ENCODE measurements at places on chromosomes 11 and 22.

GRCh38 chr11:66126808-66127555, 56.9 kb downstream of the PACS1 start:
- peak; percentile 56 for DNase-seq

DNA sequence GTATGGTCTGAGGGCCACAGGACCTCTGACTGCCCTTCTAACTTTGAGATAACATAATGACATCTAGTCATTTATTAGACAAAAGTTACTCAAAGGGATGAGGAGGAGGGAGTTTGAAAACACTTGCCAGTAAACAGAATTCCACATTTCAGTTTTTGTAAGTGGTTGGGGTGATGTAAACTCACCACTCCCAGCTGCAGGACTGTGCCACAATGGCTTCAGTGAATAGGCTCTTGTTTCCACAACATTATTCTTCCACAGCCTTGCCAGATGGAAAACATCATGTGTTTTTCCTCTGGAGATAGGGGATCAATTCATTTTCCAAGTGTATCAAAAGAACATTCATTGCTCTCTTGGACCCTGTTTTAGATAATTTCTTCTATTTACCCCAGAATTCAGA, 147.2 kb upstream of the BDNF start:
- no peak for DNase-seq

GRCh38 chr22:26586556-26587325, 3.2 kb downstream of the TPST2 start:
- no peak for DNase-seq

- no peak for DNase-seq
Observed at GRCh38 chr22:39095971-39096370, 1.1 kb upstream of the APOBEC3H start.

DNA sequence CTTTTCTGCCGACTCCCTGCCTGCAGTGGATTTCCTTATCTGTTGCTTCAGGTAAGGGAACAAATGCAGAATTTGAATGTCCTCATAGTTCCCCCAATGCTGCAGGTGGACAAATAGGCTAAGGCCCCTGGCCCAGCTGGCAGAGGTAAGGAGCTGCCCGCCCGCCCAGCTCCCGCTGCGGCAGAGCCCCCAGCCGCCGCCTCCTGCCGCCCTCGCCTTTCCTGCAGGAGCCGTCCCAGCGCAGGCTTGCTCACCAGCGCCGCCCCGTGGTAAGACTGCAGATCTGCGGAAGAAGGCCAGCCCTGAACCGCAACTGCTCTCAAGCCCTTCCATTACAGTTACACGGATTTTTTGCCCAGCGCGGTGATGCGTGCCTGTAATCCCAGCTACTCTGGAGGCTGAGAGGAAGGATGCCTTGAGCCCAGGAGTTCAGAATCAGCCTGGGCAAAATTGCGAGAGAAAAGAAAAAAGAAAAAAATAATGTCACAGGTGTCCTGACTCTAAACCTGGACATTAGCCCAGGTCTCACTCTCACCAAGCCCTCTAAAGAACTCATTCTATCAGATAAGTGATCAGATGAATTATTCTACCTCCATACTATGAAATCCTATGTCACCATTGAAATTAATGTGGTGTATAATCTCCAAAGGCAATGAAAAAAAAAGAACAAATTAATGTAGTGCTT, 51.2 kb upstream of the EMID1 start:
- DNase-seq, result peak; percentile 40

GRCh38 chr22:49080631-49081030, 747.0 kb downstream of the BRD1 start:
- DNase-seq, result no peak

GRCh38 chr11:31337806-31338205, 31.7 kb downstream of the DCDC1 start:
- DNase-seq, result no peak

DNA sequence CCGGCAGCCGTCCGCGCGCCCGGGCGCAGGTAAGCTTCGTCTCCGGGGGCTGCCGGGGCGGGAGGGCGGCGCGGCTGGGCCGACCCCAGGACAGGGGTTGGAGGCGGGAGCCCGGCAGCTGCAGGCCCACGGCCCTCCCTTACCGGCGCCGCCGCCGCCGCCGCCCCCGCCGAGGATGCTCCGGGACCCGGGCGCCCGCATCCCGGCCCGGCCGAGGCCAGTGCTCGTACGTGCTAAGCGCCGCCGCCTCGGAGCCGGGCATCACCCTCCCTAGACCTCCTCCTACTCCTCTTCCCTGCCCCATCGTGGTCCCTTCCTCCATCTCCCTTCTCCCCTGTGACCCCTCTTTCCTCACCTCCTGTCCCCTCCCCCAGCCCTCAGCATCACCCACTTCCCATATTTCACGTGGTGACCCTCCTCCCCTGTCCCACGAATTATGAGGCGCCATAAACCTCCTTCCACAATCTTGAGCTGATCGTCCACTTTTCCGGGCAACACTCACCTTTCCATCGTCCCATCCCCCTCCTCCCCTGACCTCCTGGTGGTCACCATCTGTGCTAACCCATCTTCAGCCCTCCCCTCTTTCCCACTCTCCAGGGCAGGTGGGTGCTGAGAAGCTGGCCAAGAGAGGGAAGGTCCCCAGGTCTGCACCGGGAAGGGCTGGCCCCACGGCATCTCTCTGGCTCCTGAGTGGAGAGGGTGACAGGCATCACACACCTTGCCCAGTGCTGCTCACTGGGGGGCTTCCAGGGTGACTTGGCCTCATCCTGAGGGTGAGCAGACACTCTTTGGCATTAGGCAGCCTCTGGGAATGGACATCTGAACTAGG, 612 bp downstream of the ASPHD2 start:
- DNase-seq, result no peak

DNA sequence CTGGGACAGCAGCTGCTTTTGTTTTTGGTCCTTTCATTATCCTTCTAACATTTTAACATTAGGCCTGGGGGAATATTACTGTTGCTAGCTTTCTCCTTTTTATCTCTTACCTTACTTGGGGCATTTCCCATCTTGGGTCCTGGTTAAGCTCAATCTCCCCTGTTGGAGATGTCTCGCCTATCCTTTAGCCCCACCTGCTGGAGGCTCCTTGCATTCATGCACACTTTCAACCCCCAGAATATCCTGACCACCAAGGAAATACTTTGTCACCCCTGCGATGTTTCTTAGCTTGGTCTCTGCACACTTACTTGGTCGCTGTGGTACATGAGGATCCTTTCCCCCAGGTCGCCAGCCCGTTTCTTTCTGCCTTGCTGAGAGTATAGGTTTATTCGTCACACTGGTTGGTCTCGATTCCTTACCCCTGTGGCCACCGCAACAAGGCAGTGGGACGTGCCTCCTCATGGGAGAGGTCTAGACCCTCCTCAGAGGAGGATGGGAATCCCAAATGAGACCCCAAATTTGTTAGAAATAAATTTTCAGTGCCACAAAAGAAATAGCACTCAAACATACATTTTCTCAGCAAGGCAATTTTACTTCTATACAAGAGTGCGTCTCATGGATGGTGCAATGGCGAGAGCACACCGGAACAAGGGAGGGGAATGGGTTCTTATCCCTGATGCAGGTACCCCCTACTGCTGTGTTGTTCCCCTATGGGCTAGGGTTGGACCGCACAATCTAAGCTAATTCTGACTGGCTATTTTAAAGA, 5.4 kb upstream of the TXN2 start:
- peak; percentile 68 for DNase-seq

DNA sequence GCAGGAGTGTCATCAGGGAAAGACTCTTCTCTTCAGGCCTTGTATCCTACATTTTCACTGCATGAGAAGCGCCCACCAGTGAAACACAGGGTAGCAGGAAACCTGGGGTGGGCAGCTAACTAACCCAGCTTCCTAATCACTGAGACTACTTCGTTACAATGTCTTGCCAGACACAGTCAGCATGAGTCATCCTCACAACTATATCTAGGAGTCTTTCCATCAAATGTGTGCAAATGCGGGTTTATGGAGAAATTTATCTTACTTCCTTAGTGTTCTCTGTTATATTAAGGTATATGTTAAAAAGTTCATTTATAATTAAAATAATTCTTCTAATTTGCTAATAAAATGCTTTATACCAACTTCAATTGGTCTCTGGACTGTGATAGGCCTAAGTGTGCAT, 79.9 kb upstream of the RAB1B start:
- no peak for DNase-seq

DNA sequence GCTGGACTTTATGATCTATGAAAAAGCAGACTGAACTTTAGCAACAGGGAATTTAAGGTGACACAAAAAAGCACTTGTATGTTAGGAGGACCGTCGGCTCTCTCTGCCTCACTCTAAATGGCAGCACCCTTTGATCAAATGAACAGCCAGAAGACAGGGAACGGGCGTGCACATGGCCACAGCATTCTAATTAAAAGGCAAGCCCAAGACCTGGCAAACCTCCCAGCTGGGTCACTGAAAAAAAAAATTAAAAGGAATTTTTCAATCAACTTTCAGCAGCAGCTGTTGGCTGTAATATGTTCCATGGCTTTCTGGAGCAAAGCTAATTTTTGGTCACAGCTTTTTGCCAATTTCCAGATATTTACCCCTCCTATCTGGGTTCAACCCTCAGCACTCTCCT, 116.5 kb downstream of the C11orf58 start:
- DNase-seq, result no peak

- no peak for DNase-seq
Observed at GRCh38 chr11:77053217-77054015, 13.4 kb upstream of the CAPN5 start.

- DNase-seq, result no peak
Observed at GRCh38 chr11:85180528-85180927, 446.6 kb downstream of the DLG2 start.

- no peak for DNase-seq
Observed at GRCh38 chr11:21727102-21727501, 465.8 kb upstream of the ANO5 start.

GRCh38 chr22:32327066-32327465, 30.6 kb upstream of the RFPL3 start:
- no peak for DNase-seq

DNA sequence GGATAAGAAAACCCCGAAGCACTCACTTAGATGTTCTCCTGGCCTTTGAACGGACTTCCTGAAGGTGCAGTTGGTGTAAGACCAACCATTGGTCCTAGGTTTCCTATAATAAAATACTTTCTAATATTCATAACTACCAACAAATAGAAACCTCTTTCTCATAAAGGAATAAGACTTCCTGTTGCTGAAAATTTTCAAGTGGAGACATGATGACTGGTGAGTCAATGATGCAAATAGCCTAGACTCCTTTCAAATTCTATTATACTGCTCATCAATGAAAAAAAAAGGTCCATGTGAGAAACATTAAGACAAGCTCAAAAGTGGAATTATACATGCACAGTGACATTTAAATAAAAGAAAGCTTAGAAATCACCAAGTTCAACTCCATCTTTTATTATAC, 862.8 kb downstream of the FAM181B start:
- no peak for DNase-seq

DNA sequence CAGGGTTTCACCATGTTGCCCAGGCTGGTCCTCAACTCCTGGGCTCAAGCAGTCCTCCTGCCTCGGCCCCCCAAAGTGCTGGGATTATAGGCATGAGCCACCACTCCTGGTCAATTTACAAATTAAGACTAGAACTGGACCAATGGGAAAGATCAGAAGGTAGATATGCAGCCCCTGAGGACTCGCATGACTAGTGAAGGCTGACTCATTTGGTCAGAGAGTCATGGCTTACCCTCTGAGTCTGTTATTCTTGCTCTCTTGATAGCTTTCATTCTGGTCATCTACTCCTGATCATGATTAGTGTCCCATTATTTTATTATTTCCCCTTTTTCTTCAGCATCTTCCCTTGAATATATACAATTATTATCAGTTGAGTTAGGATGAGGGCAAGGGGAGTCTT, 2.7 kb upstream of the LDHAL6A start:
- DNase-seq, result no peak

GRCh38 chr11:128830290-128831173, 36.6 kb downstream of the KCNJ1 start:
- no peak for DNase-seq

All from activated CD4-positive, alpha-beta T cell treated with anti-CD3 and anti-CD28 coated beads, Interleukin-2, amount 50 U/mL, for 4 hours (primary cell).